GDM1 (cell line): ENCODE measurements at places on chromosomes 4 and X.

GRCh38 chr4:106056914-106057313 is 161.6 kb downstream of the NPNT start:
- DNase-seq: no peak

DNA sequence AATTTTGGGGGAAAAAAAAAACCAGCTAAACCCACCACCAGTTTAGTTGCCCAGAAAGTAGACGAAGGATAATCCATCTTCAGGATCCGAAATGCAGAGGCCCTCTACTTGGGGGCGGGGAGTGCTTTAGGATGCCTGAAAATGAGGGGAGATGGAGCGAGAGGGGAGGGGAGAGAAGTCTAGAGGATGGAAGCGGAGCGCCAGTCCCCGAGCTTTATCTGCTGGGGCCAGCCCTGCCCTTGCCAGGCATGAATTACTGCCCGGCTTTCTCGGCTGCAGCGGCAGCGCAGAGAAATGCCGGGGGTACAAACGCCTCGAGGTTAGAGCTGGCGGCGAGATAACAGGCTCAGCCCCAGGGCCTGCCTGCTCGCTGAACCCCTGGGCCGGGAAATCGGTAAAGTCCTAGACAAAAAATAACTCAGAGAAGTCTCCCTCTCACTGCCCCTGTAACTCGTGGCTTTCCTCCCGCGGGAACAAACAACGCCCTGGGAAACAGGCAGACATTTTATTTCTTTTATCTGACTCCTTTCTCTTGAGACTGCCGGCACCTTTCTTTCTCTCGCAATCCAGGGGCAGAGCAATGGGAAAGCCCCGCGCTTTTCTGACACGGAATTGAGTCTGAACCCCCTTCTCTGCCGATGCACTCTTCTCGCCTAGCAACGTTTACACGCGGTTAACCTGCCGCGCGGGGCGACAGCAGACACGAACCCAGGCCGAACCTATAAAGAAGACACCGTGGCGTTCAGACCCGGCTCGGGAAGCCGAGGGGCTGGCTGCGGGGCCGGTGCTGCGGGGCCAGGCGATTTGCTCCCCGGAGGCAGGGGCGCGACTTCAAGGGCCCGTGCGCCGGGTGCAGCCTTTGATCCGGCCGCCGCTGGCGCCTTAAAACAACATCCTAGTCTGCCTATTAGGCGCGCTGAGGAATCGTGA is 3.1 kb upstream of the MSX1 start:
- no peak for DNase-seq

- DNase-seq: no peak
These were observed 19.8 kb downstream of the NSG1 start for GRCh38 chr4:4406455-4407298.

GRCh38 chrX:109704563-109704962 is 28.5 kb downstream of the ACSL4 start:
- DNase-seq: no peak

- no peak for DNase-seq
These were observed 69.4 kb upstream of the SORBS2 start for GRCh38 chr4:185881430-185881829.
